ENCODE measurements at places on chromosomes 1 and 21.

DNA sequence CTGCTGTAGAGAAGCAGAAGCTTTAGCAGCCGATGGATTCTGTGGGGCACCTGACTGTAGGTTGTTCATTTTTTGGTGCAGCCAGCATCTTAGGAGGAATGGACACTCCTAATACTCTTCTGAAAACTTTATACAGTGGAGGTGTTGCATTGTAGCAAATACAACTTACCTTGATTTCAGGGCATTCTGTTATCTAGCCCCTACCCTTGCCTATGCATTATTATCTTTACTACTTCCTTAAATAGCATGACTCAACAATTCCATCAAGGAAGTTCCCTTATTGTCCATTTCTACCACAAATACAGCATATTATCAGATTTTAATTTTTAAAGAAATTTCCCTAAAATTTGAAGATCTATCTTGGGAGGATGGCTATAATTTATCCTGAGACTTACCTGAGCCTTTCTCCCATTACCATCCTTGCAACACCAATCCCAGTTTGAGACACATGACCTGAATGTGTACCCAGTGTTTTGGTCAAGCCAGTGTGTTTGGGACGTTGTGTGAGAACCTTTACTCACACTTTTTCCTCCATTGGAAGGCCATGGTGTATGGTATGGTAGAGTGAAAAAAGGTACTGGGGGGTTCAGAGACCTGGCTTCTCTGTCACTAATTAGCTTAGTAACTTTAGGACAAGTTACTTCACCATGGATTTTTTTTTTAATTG lies 9.2 kb downstream of the POU2F1 start:
- no peak for DNase-seq

GRCh38 chr21:43603233-43603626 lies 56.1 kb downstream of the HSF2BP start:
- DNase-seq: no peak

DNA sequence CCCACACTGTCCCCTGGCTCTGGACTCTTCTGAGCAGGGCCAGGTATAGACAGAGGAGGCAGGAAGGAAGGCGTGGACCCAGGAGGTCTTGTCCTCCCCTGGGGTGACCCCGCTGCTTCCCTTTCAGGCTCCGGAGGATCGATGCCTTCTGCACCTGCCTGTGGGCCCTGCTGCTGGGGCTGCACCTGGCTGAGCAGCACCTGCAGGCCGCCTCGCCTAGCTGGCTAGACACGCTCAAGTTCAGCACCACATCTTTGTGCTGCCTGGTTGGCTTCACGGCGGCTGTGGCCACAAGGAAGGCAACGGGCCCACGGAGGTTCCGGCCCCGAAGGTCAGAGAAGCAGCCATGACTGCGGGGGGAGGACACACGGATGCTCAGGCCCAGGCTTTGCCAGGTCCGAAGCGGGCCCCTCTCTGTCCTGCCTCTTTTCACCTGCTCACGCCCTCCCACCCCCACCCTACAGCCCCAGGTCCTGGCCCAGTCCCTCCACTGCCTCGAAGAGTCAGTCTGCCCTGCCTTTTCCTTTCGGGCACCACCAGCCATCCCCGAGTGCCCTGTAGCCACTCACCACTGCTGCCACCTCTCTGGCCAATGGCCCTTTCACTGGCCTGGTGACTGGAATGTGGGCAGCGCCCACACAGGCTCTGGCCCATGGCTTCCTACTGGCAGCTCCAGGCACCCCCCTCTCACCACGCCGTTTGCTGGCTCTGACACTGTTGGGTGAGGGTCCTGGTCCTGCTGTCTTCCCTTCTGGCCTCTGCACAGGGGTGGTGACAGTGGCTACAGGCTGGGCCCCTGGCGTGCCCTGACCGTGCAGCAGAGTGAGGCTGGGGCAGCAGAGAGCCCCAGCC lies 13.5 kb downstream of the TMEM201 start:
- no peak for DNase-seq

GRCh38 chr1:36572142-36572715 lies 89.5 kb upstream of the CSF3R start:
- no peak for DNase-seq

- DNase-seq: peak; percentile 44
Observed at GRCh38 chr1:160046494-160047110, 14.8 kb upstream of the PIGM start.

DNA sequence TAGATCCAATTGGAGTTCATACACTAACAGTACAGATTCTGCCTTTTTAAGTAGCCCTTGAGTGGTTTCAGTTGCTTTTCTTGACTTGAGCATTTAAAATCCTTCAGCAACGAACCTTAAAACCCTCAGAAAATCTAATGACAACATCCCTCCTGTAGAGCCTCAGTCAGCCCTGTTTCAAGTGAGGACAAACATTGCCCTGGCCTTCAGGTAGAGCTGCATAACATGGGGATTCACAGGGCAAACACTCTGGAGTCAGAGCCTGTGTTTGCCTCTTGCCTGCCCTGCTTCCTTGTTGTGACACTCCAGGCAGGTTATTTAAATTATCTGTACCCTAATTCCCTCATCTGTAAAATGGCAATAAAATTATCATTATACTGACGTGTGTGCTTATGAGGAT lies 96.1 kb upstream of the KCNA3 start:
- DNase-seq: no peak

DNA sequence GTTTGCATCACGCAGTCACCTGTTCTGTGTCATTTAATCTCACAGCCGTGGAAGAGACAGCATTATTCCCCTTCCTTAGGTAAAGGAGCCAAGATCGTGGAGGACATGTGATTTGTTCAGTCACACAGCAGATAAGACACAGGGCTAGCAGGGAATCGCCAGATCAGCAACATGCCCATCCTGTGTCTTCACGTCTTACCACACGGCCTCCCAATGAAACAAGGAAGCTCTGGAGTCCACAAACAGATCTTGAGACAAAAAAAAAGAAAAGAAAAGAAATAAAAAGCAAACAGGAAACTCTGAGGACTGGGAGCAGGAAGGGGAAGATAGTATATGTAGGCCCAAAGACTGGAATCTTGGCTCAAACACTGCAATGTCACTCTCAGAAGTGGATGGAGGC lies 155.3 kb downstream of the ADSS2 start:
- no peak for DNase-seq

- no peak for DNase-seq
Observed at GRCh38 chr1:51157395-51157794, 55.4 kb downstream of the C1orf185 start.

DNA sequence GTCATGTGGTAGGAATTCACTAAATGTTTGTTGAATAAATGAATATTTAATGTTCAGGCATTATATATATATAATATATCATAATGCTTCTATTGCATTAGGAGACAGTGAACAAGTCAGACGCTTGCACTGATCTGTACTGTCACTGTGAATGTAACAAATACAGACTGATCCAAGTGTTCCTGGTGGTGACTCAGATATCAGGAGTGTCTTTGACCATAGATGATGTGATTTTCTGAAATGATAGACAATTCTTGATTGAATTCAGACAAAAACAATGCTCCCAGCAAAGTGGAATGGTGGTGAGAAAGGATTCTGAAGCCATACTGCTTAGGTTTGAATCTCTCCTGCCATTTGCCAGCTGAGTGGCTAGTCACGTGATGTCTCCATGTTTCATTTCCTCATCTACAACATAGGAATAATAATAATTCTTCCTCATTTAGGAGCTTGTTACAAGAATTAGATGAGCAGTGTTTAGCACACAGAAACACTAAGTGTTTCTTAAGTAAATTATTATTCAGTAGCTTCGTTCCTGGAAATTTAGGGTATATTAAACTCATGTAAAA lies 71.0 kb downstream of the OLFML2B start:
- DNase-seq: no peak

DNA sequence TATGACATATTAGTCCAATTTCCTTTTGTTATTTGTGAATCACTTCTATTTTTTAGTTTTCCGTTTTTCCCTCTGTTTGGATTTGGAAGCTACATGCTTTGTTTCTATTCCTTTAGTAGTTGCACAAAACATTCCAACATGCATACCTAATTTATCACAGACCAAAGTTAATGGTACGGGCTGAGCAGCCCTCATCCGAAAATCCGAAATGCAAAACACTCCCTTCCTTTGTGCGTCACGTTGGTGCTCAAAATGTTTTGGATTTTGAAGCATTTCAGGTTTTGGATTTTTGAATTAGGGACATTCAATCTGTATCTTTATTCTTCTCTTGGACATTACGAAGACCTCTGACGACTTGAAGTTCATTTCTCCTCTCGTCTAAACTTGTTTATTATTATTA lies 124.8 kb downstream of the PCNX2 start:
- no peak for DNase-seq

DNA sequence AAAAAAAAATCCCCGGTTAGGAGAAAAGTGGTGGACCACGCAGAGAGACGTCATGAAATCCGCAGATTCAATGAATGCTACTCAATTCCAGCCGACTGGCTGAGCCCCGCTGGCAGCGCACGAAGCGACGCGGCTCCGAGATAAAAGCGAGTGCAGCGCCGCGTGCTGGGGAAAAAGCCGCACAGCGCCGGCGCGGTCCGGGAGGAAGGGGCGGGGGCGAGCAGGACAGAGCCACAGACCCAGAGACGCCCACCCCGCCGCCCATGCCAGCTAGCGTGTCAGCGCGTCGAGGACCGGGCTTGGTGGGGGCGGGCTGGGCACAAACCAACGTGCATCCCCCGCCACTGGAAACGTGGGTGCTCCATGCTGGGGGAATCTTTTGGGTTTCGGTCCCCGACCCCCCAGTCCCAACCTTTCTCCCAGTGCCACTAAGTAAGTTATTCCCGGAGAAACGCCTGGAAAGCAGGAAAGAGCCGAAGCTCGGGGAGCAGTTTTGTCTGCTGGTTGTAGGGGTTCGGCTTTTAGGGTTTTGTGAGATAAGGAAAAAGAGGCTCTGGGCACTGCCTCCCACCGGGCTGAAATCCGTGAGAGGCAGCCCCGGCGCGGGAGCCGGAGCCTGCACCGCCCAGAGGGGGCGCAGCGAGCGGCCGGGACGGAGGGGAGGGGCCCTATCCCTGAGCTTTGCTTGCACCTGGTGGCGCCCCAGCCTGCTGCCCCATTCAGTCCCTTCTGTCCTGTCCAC lies at the start of gene KCNJ6:
Gene KCNJ6 (minus strand): TSS at position 148 of the 742 bp plus-strand sequence. CDS start 75,775 bp downstream, outside the sequence.
- no peak for DNase-seq

DNA sequence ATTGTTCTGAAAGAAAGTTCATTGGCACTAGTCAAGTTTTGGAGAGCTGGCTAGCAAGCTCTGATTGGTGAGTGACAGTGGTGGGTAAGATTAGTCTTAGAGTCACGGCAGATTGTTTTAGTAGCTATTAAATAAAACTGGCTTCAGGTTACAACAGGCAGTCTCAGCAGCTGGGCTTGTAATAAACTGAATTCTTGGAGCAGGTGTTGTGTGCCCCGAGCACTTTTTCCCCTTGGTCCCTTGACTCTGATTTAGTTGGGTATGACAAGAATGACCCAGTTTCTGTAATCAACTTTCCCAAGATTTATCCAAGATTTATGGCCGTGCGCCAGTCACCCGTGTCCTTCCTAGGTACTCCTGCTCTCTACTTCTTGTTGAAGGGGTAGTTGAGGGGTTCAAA lies 40.2 kb downstream of the TBCE start:
- DNase-seq: no peak

GRCh38 chr1:97084546-97084945 lies 363.0 kb downstream of the PTBP2 start:
- no peak for DNase-seq

- DNase-seq: peak; percentile 59
Observed at GRCh38 chr1:110412576-110412975, 5.1 kb upstream of the LAMTOR5 start.

DNA sequence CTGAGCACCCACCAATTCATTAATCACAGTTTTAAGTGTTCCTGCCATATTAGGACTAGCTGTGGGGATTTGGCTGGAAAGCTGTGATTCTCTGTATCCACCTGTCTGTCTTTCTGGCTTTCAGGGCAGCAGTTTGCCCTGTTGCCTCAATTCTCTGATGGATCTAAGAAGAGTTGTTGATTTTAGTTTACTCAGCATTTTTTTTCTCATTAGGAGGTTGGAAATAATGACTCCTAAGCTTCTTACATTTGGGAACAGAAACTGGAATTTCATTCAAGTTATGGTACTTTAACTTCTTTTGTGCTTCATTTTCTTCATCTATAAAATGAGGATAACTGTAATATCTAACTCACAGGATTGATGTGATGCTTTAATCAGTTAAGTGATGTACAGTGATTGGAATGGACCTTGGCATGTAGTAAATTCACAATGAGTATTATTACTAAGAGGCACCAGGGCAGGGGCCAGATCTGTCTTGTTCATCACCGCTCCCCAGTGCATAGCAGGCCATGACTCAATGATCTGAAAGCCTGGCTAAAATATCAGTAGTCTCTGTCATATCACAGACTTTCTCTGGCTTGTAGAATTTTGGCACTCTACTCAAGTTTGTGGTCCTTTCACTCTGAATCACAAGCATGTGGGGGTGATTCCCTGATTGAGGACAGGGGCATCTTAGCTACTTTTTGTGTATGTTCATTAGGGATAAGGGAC lies 51.4 kb upstream of the GREM2 start:
- DNase-seq: no peak

DNA sequence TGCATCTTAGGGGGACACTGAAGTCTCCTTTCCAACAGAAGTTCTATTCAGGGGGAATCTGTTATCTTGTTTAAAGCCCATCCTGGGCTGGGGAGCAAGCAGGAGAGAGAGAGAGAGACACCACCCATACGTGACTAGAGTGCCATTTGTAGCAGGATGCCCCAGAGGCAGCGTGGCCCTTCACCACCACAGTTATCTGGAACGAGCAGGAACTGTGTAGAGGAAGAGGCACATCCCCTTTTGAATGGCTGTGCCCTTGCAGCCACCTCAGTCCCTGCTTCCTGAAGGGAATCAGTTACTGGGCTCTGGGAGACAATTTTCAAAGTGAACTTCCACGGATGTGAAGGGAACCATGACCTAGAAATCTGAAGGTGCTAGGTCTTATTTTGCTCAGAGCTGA lies 19.4 kb upstream of the LAMTOR5 start:
- DNase-seq: no peak

DNA sequence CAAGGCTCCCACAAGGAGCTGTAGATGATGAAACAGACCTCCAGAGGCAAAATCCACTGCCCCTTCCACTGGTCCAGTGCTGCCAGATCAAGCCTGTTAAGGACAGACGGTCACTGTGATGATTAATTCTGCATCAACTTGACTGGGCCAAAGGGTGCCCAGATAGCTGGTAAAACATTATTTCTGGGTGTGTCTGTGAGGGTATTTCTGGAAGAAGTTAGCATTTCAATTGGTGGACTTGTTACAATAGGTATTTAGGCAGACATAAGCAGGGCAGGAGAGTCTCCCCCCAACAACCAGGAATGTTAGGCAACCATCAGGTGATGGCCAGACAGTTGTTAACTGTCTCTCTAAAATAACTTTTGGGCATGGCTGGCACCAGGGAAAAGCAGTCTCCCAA lies 40.9 kb upstream of the GALNT2 start:
- no peak for DNase-seq

DNA sequence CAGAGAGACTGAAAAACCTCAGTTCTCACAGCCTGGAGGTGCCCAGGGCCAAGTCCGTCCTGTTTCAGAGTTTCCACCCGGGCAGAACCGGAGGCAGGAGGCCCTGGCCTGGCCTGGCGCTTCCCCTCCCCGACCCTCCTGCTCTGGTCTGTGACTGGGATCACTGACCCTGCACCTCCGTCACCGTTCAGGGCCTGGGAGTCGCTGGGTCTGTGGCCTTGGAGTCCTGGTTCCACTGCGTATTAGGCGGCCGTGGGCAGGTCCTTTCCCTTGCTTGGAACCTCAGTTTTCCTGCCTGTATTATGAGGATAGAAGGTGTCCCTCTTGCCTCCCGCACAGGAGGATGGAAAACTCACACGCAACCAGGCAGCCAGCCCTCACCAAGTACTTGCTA lies 533 bp upstream of the PLA2G2E start:
- DNase-seq: no peak
